Thymus (tissue), 14 donors: ENCODE measurements at places on chromosomes 3 and 15. TPM values are rescaled to one million over a fixed set of nuclear protein-coding genes. Genes with fewer than 3 reads are reported as not detected.

- no peak overlapping the region for H3K4me3 ChIP-seq
- no peak overlapping the region for H3K27ac ChIP-seq
- no peaks in the 10 kb centered on the region for H3K4me1 ChIP-seq
These were observed 181.1 kb downstream of the APBA2 start for GRCh38 chr15:29066838-29067237.

- DNase-seq: no peak
- H3K27ac ChIP-seq: no peak overlapping the region
- H3K4me1 ChIP-seq: no peaks in the 10 kb centered on the region
These were observed 250.6 kb downstream of the TAFA4 start for GRCh38 chr3:68681766-68682165.

GRCh38 chr3:51328206-51328605 lies 56.9 kb upstream of the MANF start:
- DNase-seq: no peak
- no peaks in the 10 kb centered on the region for H3K4me1 ChIP-seq
- no peaks in the 10 kb centered on the region for H3K36me3 ChIP-seq
- H3K4me3 ChIP-seq: no peak overlapping the region
- no peak overlapping the region for H3K27ac ChIP-seq
- no peaks in the 10 kb centered on the region for H3K27me3 ChIP-seq

The BCL2A1 gene
- 25.5 TPM for polyA plus RNA-seq

DNA sequence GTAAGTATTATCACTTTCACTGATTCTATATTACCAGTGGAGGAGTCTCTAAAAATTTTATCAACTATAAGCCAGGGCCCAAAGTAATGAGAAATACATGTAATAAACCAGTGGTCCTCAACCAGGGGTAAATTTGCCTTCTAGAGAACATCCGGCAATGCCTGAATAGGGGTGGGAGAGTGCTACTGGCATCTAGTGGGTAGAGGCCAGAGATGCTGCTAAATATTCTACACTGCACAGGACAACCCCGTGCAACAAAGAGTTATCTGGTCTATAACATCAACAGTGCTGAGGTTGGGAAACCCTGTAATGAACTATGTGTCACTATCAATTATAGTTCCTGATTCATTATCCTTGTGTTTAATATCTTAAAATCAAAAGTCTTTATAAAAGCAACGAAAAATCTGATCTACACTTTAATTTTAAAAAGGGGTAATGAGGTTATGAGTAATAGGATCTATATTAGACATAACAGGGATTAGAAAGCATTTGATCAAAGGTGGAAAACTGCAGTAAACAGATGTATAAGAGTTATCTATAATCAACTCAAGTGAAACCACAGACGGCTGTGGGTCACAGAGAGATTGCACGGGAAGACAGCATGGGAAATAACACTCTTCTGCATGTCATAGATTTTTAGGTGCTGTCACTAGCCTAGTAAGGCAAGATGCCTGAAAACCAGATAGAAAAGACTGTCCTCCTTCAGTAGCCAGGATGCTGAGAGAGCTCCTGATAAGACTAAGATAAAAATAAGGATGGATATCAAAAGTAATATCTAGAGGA lies 2.0 kb downstream of the LYSMD2 start:
- H3K4me1 ChIP-seq: peaks cover 38% of the 10 kb centered on the region
- H3K4me3 ChIP-seq: no peak overlapping the region
- H3K27me3 ChIP-seq: no peaks in the 10 kb centered on the region
- H3K36me3 ChIP-seq: no peaks in the 10 kb centered on the region
- no peak for DNase-seq

The NAA80 gene
- 23.7 TPM for polyA plus RNA-seq

The A4GNT gene
- polyA plus RNA-seq: not detected

DNA sequence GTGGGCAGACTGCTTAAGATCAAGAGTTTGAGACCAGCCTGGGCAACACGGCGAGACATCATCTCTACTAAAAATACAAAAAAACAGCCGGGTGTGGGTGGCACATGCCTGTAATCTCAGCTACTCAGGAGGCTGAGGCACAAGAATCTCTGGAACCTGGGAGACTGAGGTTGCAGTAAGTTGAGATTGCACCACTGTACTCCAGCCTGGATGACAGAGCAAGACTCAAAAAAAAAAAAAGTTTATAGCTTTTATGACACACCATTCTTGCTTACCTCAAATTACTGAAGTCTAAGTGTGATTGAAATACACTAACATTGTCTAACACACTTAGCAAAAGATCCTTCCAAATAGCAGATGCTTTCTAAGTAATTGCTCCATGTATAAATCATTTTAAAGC lies 207.6 kb downstream of the STAG1 start:
- DNase-seq: no peak
- H3K36me3 ChIP-seq: no peaks in the 10 kb centered on the region
- H3K27me3 ChIP-seq: no peaks in the 10 kb centered on the region

DNA sequence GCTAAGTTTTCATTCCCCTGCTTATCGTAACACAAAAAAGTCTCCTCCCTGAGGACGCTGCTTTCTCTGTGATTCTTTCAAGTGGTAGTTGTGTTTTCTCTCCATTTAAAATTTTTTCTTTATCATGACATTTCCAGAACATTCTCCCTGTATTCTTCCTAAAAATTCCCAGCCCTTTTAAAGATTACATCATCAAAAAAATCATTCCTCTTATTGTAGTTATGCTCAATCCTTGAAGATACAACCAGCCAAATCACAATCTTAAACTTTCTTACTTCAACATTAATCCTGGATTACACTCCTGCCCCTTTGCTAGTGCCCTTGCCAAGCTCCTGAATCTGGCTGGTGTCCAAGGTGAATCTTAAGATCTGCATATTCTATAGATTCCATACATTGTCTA lies 163.7 kb upstream of the CBLB start:
- H3K4me1 ChIP-seq: no peaks in the 10 kb centered on the region
- H3K36me3 ChIP-seq: no peaks in the 10 kb centered on the region
- H3K27ac ChIP-seq: no peak overlapping the region
- no peak for DNase-seq
- no peak overlapping the region for H3K4me3 ChIP-seq

DNA sequence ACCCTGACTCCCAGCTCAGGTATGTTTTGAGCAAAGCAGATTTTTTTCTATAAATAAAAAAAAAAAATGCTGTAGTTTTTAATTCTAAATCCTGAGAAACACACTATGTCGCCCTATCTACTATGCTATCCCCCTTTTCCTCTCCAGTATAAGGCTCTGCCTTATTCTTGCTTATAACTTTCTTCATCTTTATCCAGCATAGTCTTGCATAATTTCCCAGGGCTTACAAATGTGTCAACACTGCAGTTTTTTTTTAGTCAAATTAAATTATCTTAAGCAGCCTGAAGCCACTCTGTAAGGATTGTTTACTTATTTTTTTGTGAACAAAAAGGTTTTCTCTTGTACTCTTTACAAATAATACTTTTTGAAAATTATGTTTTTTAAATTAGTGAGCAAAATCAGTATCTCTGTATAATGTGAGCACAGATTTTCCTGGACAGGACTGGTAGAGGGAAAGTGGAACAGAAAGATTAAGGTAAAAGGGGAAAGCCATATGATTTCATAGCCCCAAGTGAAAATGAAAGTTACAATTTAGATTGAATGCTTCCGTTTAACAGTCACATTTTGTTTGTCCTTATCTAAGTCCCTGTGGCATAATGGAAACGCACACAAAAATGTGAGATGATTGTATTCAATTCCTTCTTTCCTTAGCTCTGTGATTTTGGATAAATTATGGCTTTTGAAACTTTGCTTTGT lies 5.6 kb upstream of the PYDC2 start:
- H3K27me3 ChIP-seq: no peaks in the 10 kb centered on the region
- no peaks in the 10 kb centered on the region for H3K4me1 ChIP-seq
- H3K4me3 ChIP-seq: no peak overlapping the region

GRCh38 chr3:71978150-71978721 lies 193.3 kb upstream of the PROK2 start:
- no peaks in the 10 kb centered on the region for H3K36me3 ChIP-seq
- no peaks in the 10 kb centered on the region for H3K27me3 ChIP-seq
- H3K4me3 ChIP-seq: no peak overlapping the region

DNA sequence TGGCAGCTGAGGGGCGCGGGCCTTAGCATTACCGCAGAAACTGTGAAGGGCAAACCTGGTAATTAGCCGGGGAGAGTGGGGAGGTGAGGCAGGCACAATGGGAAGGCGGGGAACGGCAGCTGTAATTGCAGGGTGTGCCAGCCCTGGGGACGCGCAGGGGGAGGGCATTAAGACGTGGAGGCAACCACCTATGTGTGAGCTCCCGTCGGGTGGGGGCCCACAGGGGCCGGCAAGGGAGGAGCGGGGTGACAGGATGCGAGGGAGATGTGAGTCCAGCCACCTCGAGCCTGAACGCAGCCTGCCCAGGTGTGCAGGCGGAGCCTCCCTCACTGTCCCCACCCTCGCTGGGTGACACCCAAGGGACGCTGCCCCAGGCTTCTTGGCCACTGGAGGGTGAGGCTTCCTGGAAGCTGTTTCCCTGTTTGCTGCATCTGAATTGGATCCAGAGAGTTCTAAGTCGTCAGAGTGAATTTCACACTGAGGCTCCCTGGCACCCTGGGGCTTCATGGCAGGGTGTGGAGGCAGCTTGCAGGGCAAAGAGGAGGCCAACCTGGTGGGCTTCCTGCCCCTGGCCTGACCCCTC lies 130.6 kb upstream of the MEF2A start:
- no peak for DNase-seq
- H3K4me1 ChIP-seq: peaks cover 26% of the 10 kb centered on the region
- no peak overlapping the region for H3K27ac ChIP-seq
- no peaks in the 10 kb centered on the region for H3K27me3 ChIP-seq
- no peaks in the 10 kb centered on the region for H3K36me3 ChIP-seq

The SAMD7 gene
- not detected for polyA plus RNA-seq
